Fibroblast of skin of abdomen (primary cell): ENCODE measurements at places on chromosomes 2 and 18.

- DNase-seq, result no peak
Observed at GRCh38 chr18:51013259-51013658, 16.8 kb upstream of the SMAD4 start.

- no peak for DNase-seq
Observed at GRCh38 chr18:28974504-28974903, 797.6 kb upstream of the CDH2 start.

- peak; percentile 31 for DNase-seq
Observed at GRCh38 chr18:40094441-40094840, 1860.6 kb upstream of the PIK3C3 start.

- DNase-seq, result no peak
Observed at GRCh38 chr2:62303788-62304187, 107.9 kb downstream of the B3GNT2 start.

DNA sequence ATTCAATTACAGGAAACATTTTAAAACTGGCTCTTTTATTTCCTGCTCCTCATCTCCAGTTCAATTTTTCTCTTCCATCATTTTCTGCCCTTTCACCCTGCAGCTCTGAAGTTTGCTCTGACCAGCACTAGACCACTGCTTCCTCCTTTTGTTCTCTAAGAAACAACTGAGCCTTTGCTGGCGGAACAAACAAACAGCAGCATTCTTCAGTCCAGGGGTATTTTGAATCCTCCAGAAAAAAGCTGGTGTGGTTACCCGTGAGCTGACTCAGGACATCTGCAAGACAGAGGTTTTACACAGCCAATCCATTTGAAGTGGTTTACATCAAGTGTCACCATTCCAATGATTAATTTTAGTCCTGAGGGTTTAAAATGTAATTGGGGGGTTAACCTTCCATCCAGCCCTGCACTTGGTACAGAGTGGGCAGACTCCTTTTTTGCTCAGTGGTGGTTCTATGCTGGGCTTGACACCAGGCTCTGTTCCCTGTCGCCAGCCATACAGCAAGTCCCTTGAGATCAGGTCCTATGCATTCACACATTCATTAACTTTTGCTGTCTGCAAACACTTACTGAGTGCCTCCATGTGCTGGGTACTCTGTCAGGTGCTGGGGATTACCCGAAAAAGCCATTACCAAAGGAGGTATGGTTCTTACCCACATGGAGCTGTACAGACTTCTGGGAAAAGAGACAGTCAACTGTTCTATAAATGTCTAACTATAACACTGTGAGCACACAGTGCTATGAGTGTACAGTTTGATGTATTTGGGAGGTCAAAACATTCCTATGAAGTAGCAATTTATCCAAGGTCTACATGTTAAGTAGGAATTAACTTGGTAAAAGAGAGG lies 909.4 kb upstream of the GYPC start:
- DNase-seq, result no peak

DNA sequence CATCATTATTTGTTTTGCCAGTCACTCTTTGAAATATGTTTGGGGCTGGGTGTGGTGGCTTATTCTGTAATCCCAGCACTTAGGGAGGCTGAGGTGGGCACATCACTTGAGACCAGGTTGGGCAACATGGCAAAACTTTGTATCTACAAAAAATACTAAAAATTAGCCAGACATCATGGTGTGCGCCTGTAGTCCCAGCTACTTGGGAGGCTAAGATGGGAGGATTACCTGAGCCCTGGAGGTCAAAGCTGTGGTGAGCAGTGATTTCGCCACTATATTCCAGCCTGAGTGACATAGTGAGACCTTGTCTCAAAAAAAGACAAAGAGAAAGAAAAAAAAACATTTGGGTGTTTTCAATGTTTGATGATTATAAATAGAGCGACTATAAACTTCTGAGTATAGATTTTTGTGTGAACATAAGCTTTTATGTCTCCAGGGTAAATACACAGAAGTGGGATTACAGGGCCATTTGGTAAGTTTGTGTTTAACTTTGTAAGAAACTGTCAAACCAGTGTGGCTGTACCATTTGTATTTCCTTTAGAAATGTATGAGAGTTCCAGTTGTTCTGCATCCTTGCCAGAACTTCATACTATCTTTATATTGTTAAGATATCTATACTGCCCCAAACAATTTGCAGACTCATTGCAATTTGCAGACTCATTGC lies 15.8 kb downstream of the BIRC6 start:
- DNase-seq, result no peak

DNA sequence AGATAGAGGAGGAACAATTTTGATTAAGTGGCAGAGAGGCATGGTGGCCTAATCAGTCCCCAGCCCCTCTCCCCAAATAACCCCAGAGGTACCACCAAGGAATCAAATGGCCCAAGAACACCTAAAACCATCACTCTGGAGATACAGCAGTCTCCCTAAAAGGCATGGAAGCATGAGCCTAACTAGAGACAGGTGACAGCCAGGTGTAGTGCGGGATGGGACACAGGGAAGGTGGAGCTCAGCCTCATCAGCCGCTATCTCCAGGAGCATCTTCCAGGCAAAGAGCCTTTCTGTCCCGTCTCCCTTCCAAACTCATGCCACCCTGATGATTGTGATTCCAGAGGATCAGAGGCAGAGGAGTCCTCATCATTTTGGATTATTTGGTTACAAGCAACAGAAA lies 144.7 kb downstream of the COPS8 start:
- no peak for DNase-seq

DNA sequence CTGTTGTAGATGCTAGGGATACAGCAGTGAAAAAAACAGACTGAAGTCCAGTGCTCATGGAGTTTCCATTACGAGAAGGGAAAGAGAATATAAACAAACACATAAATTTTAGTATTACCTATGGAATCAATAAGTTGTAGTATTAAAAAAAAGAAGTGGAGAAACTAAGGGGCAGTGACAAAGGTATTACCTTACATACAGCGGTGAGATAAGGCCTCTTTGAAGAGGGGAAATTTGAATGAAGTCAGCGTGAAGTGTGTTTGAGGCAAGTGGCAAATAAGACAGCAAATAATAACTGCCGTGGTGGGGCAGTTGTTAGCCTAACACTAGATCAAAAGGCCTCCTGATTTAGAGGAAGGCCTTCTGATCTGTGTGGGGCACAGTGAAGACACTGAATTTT lies 57.9 kb downstream of the TLK1 start:
- DNase-seq, result no peak

- DNase-seq, result no peak
Observed at GRCh38 chr2:43636621-43637020, 439 bp upstream of the PLEKHH2 start.

GRCh38 chr2:130785466-130786055 lies 30.2 kb downstream of the AMER3 start:
- no peak for DNase-seq

DNA sequence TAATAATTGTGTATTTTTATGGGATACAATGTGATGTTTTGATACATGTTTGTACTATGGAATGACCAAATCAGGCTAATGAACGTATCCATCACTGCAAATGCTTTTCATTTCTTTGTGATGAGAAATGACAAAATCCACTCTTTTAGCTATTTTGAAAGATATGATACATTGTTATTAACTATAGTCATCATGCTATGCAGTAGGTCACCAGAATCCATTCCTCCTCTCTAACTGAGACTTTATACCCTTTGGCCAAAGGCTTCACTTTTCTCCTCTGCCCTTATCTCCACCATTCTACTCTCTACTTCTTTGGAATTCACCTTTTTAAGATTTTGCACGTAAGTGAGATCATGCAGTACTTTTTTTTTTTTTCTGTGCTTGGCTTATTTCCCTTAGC lies 44.5 kb upstream of the TMEM17 start:
- peak; percentile 47 for DNase-seq

DNA sequence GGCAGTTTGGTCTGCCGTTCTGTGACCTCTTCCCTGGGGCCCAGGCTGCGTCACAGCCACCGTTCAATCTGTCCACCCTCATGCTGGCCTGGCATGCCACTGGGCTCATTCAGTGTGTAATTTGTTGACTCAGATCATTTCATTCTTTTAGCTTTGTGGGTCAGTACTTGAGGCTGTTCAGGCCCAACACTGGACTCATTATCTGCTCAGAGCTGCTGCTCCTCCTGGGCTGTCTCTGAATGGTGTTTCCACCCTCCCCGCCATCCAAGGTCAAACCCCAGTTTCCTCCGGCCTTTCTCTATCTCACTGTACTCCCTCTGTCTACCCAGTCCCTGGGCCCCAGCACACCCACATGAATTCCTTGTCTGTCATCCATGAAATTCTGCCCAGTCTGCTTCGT lies 152.4 kb upstream of the NCK2 start:
- DNase-seq, result no peak

GRCh38 chr2:56475191-56475590 lies 291.4 kb downstream of the CCDC85A start:
- no peak for DNase-seq

GRCh38 chr2:123532126-123532525 lies 493.0 kb upstream of the CNTNAP5 start:
- DNase-seq, result no peak

GRCh38 chr2:224319750-224320149 lies 82.2 kb downstream of the FAM124B start:
- DNase-seq, result no peak

DNA sequence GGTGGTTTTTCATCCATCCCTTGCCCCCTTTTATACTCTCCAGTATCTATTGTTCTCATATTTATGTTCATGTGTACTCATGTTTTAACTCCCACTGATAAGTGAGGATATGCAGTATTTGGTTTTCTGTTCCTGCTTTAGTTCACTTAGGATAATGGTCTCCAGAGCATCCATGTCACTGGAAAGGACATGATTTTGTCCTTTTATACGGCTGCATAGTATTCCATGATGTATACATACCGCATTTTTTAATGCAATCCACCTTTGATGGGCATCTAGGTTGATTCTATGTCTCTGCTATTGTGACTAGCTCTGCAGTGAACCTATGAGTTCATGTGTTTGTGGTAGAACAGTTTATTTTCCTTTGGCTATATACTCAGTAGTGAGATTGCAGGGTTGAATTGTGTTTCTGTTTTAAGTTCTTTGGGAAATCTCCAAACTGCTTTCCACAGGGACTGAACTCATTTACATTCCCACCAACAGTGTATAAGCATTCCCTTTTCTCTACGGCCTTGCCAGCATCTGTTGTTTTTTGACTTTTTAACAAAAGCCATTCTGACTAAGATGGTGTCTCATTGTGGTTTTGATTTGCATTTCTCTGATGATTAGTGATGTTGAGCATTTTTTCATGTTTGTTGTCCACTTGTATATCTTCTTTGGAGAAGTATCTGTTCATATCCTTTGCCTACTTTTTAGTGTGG lies 420.2 kb downstream of the THSD7B start:
- peak; percentile 12 for DNase-seq

GRCh38 chr18:6729247-6730091 lies at the start of gene ARHGAP28:
ARHGAP28 (plus strand) TSS chr18:6729716; CDS start chr18:6729822, 106 bp downstream.
- peak; percentile 97 for DNase-seq

DNA sequence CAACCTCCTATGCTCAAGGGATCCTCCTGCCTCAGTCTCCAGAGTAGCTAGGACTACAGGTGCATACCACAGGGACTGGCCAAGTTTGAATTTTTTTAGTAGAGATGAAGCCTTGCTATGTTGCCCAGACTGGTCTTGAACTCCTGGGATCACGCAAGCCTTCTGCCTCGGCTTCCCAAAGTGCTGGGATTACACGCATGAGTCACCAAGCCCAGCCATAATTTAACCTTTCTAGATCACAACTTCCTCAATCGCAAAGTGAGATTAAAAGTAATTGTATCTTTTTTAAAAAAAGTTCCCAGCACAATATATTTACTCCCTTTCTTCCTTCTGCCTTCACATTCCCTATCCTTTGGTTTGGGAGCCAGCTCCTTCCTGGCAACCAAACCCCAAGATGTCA lies 5.8 kb upstream of the PPP1CB start:
- DNase-seq, result no peak

GRCh38 chr2:27245626-27246025 lies 17.2 kb downstream of the SLC30A3 start:
- no peak for DNase-seq

- DNase-seq, result no peak
Observed at GRCh38 chr2:241211276-241211675, 22.8 kb downstream of the ANO7 start.

- DNase-seq, result no peak
Observed at GRCh38 chr18:61822879-61823278, 69.9 kb downstream of the RNF152 start.

DNA sequence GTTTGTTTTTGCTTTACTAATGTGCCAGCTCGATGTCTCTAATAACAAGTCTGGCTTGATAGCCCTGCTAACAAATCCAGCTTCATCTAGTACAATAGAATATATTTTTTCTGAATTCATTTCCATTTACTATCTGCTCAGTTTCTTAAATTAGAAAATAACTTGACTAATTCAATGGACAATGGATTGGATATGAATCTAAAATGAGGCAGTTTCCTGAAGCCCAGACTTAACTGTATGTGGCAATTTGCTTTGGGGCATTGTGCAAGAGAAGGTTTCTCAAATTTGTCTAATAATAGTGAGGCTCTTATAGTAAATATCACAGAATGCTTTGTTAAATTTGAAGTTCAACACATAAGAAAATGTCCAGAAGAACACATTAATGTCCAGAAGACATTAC lies 25.8 kb downstream of the CALCRL start:
- no peak for DNase-seq

GRCh38 chr18:45066210-45066609 lies 385.5 kb downstream of the SETBP1 start:
- DNase-seq, result no peak

DNA sequence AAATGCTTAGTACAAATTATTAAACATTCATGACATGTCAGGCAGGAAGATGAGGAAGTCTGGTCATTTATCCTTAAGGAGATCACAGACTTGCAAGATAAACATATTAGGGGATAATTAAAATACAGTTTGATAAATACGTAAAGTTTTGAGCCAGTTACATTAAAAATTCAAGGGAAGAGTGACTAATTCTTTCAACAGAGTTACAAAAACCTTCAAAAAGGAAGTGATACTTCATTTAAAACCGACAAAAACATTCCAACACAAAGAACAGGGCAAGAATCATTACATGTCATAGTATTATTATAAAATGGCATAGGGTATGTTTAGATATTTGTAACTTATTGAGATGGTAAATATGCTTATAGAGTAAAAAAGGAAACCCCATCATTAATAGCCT lies 636.0 kb downstream of the NR4A2 start:
- DNase-seq, result no peak

DNA sequence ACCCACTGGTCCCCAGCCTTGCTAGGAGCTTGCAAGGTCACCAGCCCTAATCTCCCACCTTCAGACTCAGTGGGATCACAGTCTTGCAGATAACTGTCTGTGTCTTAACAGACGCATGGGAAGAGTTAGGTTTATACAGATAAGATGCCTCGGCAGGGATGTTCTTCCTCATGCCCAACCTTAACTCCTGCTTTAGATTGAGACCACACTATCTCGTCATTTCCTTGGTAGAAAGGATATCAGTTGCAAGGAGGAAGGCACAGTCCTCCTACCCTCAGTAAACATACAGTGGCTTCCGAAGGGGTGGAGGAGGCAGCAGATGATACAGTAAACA lies 7.2 kb downstream of the NT5DC4 start:
- DNase-seq, result no peak

GRCh38 chr18:14179306-14179705 lies 47.1 kb upstream of the ZNF519 start:
- no peak for DNase-seq

- DNase-seq, result peak; percentile 72
Observed at GRCh38 chr18:34801774-34802173, 91.7 kb downstream of the DTNA start.
